ENCODE measurements at places on chromosomes 7 and 10. TPM values are rescaled to one million over a fixed set of nuclear protein-coding genes. Genes with fewer than 3 reads are reported as not detected.

The ABCA13 gene
- total RNA-seq: 0.06 TPM

The OR6B1 gene
- not detected for total RNA-seq

The ZNF248 gene
- total RNA-seq: 3.6 TPM

The PPIA gene
- total RNA-seq: 4,600 TPM

The ZNF487 gene
- 5.5 TPM for total RNA-seq

The FAM237B gene
- total RNA-seq: 0.04 TPM

The SFXN4 gene
- total RNA-seq: 41.2 TPM

The CCAR1 gene
- total RNA-seq: 73.7 TPM

The MRLN gene
- not detected for total RNA-seq

The CYP3A4 gene
- total RNA-seq: 0.05 TPM

The ZP3 gene
- total RNA-seq: 15.6 TPM

The GIMAP2 gene
- total RNA-seq: not detected

The DNAH11 gene
- total RNA-seq: 0.33 TPM

The CAMK2B gene
- total RNA-seq: 0.16 TPM

The FHIP2A gene
- 11.4 TPM for total RNA-seq

The SAP25 gene
- 0.66 TPM for total RNA-seq

The SLC39A12 gene
- total RNA-seq: not detected

The EN2 gene
- 0.90 TPM for total RNA-seq

The UCMA gene
- total RNA-seq: not detected

The EMX2 gene
- not detected for total RNA-seq

The CPN1 gene
- total RNA-seq: 0.19 TPM

The HHEX gene
- 11.3 TPM for total RNA-seq

Data from A549 treated with dexamethasone at 1 μM for 4 hours (cell line).